GM20000 (cell line): ENCODE measurements at places on chromosomes 12 and 14.
A peak's percentile ranks its signal among the peaks of the same experiment; 100 is the strongest.

DNA sequence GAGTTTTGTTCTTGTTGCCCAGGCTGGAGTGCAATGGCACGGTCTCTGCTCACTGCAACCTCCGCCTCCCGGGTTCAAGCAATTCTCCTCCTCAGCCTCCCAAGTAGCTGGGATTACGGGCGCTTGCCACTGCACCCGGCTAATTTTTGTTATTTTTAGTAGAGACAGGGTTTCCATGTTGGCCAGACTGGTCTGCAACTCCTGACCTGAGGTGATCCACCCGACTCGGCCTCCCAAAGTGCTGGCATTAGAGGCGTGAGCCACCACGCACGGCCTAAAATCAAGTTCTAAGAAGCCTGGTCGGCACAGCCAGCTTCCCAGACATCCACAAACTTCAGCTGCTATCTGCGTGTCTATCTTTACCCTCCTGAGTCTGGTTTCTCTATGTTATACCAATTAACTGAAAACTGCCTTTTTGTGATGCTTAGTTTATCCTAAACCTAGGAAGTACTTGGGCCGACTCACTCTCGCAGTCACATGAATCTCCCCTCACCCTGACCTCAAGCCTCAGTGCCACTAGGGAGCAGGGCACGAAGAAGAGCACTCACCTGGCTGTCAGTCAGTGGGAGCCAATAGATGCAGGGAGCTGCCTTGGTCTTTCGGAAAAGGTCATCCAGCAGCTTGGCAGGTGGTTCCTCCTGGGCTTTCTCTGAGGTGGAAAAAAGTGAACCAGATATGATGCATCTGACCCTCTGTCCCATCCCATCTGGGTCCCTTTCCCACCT lies 3.4 kb upstream of the CDH24 start:
- DNase-seq, result peak; percentile 4

- no peak for DNase-seq
These were observed 12.9 kb downstream of the COPS7A start for GRCh38 chr12:6736754-6737153.

DNA sequence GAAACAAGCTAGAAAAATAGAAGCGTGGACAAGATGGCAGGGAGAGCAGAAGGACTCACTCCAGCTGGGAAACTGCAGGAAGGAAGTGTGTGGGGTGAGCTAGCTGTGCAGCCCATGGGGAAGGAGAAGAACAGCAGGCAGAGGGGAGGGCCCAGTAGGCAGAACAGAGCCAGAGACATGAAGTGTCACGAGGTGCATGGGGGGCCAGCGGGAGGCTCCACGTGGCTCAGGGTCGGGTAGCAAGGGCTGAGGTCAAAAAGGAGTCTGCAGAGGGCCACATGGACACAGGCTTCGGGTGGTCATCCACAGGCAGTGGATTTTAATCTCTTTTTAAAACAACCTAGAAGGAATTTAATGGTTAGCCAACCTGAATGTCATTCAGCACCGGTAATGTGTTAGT lies 669.0 kb downstream of the BCL11B start:
- DNase-seq, result no peak

- DNase-seq, result no peak
These were observed 505.6 kb downstream of the TRHDE start for GRCh38 chr12:72777806-72778205.

DNA sequence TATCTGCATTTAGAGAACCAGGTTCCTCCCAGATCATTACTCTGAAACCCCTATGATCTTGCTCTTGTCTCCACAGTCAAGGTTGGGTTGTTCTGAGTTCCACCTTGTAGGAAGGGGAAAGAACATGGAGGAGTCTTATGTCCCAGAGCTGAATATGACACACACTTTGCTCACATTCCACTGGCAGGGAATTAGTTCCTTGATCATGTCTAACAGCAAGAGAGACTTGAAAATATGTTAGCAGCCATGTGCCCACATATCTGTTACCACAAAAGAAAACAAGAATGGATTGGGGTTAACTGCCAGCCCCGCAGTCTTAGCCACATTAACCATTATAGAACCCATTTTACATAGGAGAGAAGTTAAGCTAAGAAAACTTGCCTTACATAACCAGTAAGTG lies 71.1 kb upstream of the MDM1 start:
- DNase-seq, result no peak
